ENCODE measurements at places on chromosomes 4 and X. TPM values are rescaled to one million over a fixed set of nuclear protein-coding genes. Genes with fewer than 3 reads are reported as not detected.

Gene CDS1
- 1.3 TPM for total RNA-seq

Gene SOWAHB
- 0.17 TPM for total RNA-seq

Gene ETFDH
- 11.5 TPM for total RNA-seq

Gene TMPRSS11F
- total RNA-seq = not detected

Gene PPP4R3C
- not detected for total RNA-seq

Gene MAGED4B
- 304 TPM for total RNA-seq

Gene VCX
- 1.1 TPM for total RNA-seq

Gene USP26
- total RNA-seq = not detected

Gene STPG2
- total RNA-seq = 0.66 TPM

Gene OTUD6A
- total RNA-seq = not detected

Gene BGN
- 0.56 TPM for total RNA-seq

Gene DDIT4L
- not detected for total RNA-seq

Gene PLP1
- total RNA-seq = 0.20 TPM

Gene CT55
- 0.34 TPM for total RNA-seq
